ENCODE measurements at places on chromosomes 2 and 18.

GRCh38 chr2:118737684-118738083 lies 109.8 kb downstream of the EN1 start:
- no peak for DNase-seq

DNA sequence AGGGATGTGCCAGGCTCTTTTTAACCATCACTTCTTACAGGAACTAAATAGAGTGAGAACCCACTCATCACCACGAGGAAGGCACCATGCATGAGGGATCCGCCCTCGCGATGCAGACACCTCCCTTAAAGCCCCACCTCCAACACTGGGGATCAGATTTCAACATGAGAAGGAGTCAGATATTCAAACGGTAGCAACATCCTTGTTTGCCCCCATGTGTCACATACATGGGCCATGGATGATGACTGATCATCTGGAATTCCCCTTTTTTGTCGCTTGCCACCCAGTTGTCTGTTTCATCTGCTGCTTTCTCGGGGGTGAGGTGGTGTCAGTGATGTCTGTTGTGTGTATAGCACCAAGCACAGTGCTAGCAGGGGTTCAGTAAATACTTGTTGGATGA lies 57.9 kb downstream of the NCK2 start:
- DNase-seq: peak; percentile 35

GRCh38 chr2:57894381-57894780 lies 152.2 kb upstream of the VRK2 start:
- DNase-seq: no peak

DNA sequence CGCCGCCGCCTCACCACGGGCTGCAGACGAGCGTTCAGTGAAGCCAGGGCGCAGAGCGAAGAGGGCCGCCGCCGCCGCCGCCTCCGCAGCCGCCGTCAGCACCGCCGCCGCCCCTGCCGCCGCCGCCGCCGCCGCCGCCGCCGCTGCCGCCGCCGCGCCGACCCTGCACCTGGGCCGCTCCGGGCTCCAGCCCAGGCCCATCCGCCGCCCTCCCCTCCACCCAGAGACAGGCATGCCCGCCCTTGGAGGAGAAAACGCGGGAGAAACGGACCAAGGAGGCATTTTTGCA lies 3.0 kb downstream of the POU3F3 start:
- DNase-seq: no peak
